ENCODE measurements at places on chromosomes 16 and 17. TPM values are rescaled to one million over a fixed set of nuclear protein-coding genes. Genes with fewer than 3 reads are reported as not detected.

KRT33A gene
- not detected for total RNA-seq

CORO6 gene
- total RNA-seq, result 5.7 TPM

SEZ6L2 gene
- 7.0 TPM for total RNA-seq

PNMT gene
- not detected for total RNA-seq

SLFN12L gene
- total RNA-seq, result under 0.01 TPM

SP2 gene
- 0.28 TPM for total RNA-seq
